ENCODE measurements at places on chromosomes 16 and 17.

GRCh38 chr16:4746215-4746614 is 11.9 kb downstream of the DNAAF8 start:
- DNase-seq: no peak

DNA sequence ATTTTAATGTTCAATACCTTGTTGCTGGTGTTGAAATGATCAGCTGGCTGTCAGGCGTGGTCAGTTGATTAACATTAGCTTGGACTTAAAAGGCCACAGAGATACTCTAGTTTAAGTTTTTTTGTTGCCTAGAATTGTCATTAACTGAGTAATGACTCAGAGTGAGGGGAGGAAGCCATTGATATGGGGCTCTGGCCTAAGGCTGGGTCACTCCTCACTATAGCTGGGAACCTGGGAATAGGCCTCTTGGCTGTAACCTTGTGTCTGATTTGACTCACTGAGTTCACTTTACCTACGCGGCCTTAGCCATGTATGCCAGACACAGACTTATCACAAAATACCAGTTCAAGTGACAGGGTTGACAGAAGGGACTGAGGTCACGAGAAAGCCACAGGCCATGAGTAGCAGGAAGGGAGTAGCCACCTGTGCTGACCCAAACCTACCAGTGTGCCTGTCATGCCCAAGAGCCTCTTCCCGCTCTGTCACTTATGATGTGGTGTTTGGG is 37.9 kb upstream of the ADCY7 start:
- DNase-seq: no peak

DNA sequence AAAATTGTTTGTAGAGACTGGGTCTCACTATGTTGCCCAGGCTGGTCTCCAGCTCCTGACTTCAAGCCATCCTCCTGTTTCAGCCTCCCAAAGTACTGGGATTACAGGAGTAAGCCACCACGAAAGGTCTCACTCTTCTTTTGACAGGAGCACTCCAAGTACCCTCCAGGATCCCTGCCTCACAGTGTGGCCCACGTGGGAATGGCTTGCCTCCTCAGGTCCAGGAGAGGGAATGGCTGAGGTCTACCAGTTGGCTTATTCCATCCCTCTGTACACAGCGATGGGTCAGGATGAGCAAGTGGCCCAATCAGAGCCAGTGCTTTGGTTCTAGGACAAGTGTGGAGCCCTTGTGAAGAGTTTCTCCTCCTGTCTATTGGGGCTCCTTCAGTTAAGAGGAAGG is 73.7 kb upstream of the ZNF423 start:
- no peak for DNase-seq

GRCh38 chr17:29720551-29720950 is 97.8 kb upstream of the CORO6 start:
- DNase-seq: no peak

- DNase-seq: no peak
These were observed 23.1 kb downstream of the MIS12 start for GRCh38 chr17:5509482-5509881.

- DNase-seq: no peak
These were observed 65.0 kb downstream of the CCDC182 start for GRCh38 chr17:57679906-57680695.

DNA sequence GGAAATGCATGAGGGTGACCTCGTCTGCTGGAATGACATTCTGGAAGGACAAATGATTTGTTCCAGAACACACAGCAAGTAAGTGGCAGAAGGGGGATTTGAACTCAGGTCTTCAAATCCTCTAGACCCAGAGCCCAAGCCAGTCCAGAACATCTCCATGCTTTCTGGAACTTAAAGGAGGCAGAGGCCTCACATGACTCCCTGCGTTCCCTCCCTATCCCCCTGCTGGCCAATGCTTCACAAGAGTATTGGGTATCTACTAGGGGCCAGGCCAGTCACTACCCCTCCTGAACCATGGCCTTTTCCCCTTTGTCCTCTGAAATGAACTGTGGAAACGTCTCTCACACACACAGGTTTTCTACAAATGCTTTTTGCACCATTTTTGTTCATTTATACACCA is 7.6 kb upstream of the BEAN1 start:
- no peak for DNase-seq

DNA sequence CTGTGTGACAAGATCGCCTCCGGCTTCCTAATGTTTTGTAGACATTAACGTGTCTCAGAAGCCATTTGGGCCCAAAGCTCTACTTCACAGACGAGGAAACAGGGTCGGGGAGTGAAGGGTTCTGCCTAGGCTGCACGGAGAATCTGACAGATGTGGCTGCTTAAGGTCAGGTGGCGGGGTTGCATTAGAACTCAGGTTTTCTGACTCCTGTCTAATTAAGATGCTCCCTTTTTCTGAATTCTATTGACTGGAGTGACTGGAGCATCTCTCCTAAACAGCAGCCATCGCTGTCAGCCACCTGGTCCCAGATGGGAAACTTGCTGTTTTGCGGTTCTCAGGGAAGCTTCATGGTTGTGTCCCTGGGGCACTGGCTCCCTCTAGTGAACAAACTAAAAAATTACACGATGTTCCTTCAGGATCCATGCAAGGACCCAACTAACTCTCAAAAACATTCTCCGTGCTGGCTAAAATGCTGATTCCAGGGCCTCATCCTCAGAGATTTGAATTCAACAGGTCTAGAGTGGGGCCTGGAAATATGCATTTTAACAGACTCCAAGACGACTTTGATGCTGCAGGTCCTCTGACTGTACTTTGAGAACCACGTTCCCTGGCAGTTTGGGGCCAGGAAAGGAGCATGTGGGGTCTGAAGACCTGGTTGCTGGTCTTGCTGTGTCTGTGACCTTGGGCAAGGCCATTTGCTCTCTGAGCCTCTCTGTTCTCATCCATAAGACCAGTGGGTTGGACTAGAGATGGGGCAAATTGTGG is 117.4 kb downstream of the IRF8 start:
- no peak for DNase-seq

GRCh38 chr16:30112197-30113030 is 923 bp downstream of the GDPD3 start:
- DNase-seq: no peak

- peak; percentile 25 for DNase-seq
These were observed 4.6 kb upstream of the ATP2A1 start for GRCh38 chr16:28873543-28874201.

DNA sequence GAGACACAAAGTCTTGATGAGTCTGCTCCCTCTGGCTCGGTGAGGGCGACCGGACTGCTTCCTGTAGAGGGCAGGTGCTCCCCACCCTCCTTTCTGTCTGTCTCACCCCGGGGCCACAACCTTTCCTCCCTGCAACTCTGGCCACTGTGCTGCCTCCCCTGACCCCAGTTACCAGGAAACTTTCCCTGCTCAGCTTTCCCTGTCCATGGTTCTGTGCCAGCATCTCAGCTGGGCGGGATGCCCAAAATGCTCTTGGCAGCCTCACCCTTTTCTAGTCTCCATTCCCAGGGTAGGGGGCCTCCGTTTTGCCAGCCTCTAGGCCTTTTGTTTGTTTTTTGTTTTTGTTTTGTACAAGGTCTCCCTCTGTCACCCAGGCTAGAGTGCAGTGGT is 1.4 kb downstream of the PLD2 start:
- DNase-seq: no peak

GRCh38 chr16:67474551-67475455 is 6.2 kb downstream of the ATP6V0D1 start:
- DNase-seq: no peak

DNA sequence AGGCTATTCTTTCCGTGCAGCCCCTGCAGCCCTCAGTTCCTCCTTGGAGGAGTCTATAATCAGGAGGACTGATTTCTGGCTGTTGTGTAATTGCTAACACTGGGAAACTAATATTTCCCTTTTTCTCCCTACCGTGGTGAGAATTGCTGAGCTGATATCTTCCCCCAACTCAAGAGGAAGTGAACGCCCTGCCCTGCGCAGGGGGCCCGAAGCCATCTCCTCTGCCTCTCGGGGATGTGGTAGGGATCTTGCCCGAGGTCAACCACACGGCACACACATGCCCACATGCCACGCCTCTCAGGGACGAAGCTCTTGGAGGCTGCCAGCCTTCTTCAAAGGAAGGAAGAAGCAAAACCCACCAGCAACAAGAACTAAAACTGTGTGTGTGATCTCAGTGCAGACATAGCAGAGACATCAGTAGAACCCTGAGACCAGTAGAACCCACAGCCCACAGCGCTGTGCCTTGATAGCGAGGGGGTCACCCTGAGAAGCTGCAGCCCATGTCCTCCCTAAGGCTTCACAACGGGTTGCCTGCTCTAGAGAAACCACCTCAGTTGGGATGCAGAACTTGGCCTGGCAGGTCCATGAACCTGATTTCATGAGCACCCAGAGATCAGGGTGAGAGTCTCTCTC is 8.9 kb upstream of the ULK2 start:
- DNase-seq: no peak

GRCh38 chr16:87463722-87464690 is 28.8 kb downstream of the ZCCHC14 start:
- DNase-seq: no peak

GRCh38 chr16:56362057-56362655 is 63.2 kb downstream of the AMFR start:
- DNase-seq: no peak

GRCh38 chr17:67818110-67819002 is 6.9 kb upstream of the BPTF start:
- DNase-seq: no peak

DNA sequence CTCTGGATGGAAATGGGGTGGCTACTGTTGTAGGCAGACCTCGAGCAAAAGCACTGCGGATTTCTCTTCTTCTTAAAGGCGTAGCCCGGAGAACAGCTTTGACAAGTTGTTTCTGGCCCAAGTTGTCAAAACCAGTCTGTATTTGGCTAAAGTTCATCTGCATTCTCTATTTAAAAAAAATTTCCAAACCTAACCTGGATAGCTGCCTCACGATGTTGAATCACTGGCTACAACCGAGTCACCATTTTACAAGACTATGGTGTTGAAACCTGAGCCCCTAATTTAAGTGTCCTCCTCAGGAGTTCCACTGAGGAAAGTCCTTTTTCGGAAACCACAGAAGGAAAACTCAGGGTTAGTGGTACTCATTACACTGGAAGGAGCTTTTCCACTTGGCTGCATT is 1.5 kb downstream of the SLC16A6 start:
- DNase-seq: no peak

DNA sequence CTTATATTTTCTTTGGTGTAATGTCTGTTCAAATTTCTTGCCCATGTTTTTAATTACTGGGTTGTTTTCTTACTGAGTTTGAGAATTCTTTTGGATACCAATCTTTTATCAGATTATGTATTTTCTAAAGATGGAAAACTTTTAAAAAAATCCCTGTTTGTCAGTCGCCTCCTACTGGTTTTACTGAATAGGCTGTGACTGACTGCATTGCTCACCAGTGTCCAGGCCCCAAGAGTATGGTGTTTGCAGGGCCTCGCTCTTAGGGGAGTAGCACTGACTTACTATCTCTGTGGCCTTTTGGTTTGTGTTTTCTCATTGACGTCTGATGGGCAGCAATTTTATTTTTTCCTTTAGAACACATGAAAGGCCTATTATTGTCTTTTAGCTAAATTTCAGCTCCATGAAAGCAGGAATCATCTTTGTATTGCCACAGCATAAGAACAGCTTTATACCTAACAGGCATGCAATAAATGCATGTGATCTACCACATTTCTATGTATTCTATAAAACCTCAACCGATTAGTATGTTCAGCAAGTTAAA is 188.4 kb downstream of the AATF start:
- no peak for DNase-seq

- no peak for DNase-seq
These were observed 578 bp downstream of the MYCBPAP start for GRCh38 chr17:50508573-50509460.

DNA sequence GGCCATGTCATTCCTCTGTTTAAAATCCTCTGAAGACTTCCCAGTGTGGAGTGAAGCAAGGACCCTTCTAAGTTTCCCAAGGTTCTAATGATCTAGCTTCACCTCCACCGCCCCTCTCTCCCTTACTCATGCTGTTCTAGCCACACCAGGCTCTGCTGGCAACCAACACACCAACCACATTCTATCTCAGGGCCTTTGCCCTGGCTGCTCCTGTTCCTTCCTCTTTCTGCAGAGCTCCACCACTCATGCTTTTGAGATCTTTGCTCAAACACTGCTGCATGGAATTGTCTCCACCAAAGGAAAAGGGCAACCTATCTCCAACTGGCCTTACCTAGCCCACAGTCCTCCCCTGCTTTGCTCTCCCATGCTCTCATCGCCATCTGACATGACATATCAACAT is 128.7 kb downstream of the XYLT1 start:
- no peak for DNase-seq

DNA sequence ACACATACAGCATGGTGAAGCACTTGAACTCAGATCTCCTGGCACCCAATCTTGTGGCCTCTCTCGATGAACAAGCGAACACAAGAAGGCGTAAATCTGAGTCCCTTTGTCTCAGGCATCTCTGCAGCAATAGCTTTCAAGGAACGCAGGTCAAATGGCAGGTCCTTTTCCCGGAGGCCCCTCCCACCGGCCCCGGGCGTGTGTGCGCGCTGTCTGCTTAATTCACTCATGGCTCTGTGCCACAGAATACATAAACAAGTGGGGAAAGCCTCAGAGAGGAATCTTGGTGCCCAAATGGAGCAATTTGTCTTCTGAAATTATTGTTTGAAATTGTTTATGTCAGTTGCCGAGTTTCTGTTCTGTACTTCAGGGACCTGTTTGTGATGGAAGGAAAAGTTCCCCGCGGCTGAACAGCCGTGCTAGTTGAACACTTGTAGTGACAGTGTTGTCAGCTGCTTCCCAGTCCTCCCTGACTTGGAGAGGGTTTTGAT is 14.8 kb downstream of the MYOCD start:
- no peak for DNase-seq

DNA sequence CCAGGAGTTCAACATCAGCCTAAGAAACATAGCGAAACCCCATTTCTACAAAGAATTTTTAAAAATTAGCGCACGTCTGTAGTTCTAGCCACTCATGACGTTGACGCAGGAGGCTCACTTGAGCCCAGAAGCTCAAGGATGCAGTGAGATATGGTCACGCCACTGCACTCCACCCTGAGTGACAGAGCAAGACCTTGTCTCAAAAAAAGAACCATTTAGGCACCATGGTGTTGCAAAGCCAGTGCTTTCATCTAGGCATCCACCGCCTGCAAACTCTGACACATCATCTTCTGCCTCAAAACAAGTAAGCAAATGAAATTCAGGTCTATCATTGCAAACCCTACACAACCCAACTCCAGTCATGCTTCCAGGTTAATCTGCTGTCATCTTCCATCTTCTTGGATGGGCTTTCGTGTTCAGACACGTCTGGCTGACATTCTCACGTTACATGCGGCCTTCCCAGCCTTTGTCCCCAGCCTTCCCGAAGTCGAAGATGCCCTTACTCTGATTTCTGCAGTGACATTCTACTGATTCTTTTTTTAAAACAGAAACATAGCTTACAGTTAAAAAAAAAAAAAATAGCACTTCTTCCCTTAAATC is 8.9 kb downstream of the ANKRD11 start:
- DNase-seq: no peak

DNA sequence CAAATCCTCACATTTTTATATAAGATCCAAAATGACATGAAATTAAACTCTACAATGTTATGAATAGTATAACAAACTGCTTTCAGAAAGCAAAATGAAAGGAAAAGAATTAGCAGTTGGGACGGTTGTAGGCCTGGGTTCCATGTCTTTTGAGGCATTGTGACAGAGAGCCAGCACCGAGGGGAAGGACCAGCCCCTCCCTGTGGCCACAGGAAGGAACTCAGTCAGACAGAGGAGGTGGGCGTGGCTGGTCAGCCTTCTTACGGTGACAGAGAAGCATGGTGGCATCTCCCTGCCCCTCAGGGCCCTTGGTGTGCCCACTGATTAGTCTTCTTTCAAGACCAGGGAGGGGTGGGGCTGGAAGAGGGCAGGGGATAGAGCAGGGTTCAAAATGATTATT is 5.7 kb downstream of the ZNF319 start:
- no peak for DNase-seq

Measured in activated CD4-positive, CD25-positive, alpha-beta regulatory T cell treated with anti-CD3 and anti-CD28 coated beads, Interleukin-2, amount 50 U/mL, for 16 hours (primary cell).